Posterior vena cava (tissue), 2 donors: ENCODE measurements at places on chromosomes 2 and 18. TPM values are rescaled to one million over a fixed set of nuclear protein-coding genes. Genes with fewer than 3 reads are reported as not detected.
A peak's percentile ranks its signal among the peaks of the same experiment; 100 is the strongest.

DNA sequence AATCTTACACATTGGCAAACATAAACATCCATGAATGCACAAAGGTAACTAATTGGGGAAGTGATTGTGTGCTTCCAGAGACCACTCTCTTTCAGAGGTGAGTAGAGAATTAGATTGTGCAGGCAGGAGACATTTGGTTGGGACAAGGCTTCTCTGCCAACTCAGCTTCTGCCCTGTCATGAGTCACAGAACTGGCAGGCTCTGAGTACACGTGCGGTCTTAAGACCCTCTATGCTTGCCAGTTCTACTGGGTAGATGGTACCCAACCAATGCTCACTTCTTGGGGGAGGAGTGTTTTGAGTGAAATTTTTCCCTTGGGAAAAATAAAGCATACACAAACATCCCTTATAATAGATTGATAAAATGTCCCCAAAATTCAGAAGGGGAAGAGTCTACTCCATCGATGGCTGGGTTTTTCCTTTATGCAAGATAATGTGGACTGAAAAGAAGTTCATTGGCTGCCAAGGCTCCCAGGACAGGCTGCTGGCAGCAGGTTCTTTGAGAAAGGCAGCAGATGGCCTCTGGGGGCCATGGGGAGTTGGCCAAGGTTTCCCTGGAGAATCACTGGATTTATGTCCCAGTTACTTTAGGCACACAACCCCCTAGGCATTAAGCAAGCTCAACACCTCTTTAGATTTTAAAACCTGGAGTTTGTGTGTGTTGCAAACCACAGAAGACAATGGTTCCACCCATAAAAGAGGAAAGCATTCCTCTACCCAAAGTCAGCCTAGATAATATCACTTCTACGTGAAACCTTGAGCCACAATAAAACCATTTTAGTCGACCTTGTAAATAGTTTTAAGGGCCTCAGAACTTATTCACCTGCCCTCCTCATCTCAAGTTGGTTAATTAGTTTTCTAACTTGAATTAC, 417.0 kb downstream of the TXNL1 start:
- no peak for DNase-seq

RIT2 gene
- total RNA-seq = not detected

GRCh38 chr2:25692143-25692542, 18.8 kb upstream of the DTNB start:
- no peak for DNase-seq

GRCh38 chr2:33230842-33231241, 245.6 kb upstream of the RASGRP3 start:
- no peak for DNase-seq

GRCh38 chr2:84904151-84904550, 1.3 kb upstream of the TMSB10 start:
- no peak for DNase-seq

GRCh38 chr2:172397148-172397834, 30.1 kb upstream of the ITGA6 start:
- DNase-seq = no peak

UGT1A9 gene
- total RNA-seq = not detected

DNA sequence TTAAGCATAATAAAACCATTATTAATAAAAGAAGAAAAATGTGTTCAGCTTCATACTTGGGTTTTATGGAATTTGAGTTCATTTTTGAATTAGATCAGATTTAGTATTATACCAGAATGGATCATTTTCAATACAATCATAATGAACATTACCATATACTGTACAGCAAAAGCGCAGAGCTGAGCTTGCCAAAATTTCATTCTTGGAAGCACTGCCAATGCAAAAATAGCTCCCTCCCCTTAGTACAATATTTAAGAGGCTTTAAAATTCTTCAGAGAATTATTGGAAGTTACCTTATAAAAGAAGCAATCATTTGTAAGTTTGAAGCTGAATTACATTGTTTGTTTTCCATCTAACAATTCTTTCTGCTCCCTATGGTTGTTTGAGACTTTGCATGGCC, 938.1 kb upstream of the SLC39A10 start:
- no peak for DNase-seq

DNA sequence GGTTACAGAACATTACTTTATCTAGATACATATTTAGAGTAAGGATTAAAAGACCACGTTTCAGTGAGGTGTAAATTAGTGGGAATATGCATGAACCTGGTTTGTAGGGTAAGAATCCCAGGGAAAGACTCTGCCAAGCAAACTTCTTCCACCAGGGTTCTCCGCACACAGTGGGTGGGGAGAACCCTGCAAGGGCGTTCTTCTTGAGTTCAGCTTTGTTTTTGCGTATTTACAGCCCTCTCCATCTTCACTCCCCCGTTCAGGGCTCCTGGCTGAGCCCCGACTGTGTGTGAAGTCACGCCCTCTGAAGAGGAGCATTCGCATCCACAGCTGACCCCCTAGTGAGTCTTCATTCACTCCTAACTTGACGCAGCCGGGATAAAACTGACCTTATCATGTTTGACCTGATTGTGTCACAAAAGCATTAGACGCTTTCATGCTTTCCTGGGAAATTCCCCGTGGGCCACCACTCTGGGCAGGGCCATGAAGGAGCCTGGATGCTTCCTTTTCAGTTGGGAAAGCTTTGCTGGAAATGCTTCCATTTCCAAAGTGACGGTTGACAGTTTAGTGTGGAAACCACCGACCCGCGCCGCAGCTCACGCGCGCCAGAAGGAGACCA, 1.0 kb downstream of the ALKAL2 start:
- DNase-seq = no peak

GRCh38 chr2:61469424-61470121, 1.3 kb downstream of the USP34 start:
- no peak for DNase-seq

GRCh38 chr2:197028633-197029032, 102.1 kb upstream of the PGAP1 start:
- DNase-seq = no peak

DSEL gene
- total RNA-seq = 16.4 TPM

DNA sequence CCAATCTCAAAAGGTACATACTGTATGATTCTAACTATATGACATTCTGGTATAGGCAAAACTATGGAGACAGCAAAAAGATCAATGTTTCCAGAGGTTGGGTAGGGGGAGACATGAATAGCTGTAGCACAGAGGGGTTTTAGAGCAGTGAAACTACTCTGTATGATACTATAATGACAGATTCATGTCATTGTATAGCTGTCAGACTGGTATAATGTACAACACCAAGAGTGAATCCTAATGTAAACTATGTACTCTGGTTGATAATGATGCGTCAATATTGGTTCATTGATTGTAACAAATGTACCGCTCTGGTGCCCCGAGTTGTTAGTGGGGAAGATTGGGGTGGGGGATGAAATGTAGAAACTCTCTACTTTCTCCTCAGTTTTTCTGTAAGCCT, 172.4 kb upstream of the SPOPL start:
- no peak for DNase-seq

GKN2 gene
- not detected for total RNA-seq

KIAA2012 gene
- total RNA-seq = not detected

GRCh38 chr2:127508631-127509034, 17.7 kb downstream of the IWS1 start:
- DNase-seq = peak; percentile 90

- DNase-seq = no peak
Measured at GRCh38 chr2:25749676-25750075, 76.3 kb upstream of the DTNB start.

DNA sequence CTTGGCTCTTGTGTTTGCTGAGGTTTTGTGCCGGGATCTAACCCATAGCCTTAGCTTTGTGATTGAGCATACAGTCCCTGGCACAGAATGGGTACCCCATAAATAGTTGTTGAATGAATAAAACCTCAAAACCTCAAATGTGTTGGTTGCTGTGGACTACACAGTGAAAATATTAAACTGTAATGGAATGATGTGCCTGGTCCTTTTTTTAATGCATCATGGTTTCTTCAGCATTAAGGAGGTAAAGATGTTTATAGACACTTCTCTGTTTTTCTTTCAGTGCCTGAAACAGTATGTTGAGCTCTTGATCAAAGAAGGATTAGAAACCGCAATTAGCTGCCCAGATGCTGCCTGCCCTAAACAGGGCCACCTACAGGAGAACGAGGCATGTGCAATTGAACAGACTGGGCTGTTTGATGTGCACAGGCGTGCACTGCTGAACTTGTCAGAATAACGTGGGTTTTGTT, 97.0 kb downstream of the RNF144A start:
- DNase-seq = no peak

- DNase-seq = no peak
Measured at GRCh38 chr2:17849275-17849674, 29.2 kb upstream of the KCNS3 start.

CNDP1 gene
- 0.19 TPM for total RNA-seq

VAMP5 gene
- 79.9 TPM for total RNA-seq

- DNase-seq = no peak
Measured at GRCh38 chr2:104318001-104318665, 535.8 kb upstream of the POU3F3 start.

DNA sequence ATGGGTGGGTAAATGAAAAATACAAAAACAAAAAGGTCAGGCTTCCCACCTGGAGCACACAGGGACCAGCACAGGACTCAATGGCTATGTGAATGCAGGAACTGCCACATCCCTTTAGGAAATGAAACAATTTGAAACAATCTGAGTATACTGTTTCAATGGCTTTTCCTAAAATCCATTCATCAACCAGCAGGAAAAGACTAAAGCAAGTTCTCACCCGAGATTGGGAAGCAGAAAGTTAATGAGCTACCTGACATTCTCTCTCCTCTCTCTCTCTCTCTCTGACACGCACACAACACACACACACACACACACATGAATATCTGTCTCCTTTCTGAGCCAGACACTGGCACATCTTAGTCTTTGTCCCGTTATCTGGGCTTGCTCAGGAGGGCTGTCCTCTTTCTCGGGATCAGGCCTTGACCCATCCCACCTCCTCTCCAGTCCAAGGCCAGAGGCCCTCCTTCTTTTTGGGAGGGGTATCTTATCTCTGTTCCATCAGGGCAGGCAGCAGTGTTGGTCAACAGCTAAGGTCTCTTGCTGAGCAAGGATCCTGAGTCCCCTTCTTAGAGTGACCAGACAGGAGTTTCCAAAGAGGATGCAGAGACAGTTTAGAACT, 11.6 kb upstream of the LRRFIP1 start:
- no peak for DNase-seq

NEURL3 gene
- total RNA-seq = not detected

TNS1 gene
- total RNA-seq = 1,255 TPM

GRCh38 chr18:50674307-50674980, 114.6 kb downstream of the MAPK4 start:
- DNase-seq = no peak

ASTL gene
- not detected for total RNA-seq

HMSD gene
- total RNA-seq = not detected

DNA sequence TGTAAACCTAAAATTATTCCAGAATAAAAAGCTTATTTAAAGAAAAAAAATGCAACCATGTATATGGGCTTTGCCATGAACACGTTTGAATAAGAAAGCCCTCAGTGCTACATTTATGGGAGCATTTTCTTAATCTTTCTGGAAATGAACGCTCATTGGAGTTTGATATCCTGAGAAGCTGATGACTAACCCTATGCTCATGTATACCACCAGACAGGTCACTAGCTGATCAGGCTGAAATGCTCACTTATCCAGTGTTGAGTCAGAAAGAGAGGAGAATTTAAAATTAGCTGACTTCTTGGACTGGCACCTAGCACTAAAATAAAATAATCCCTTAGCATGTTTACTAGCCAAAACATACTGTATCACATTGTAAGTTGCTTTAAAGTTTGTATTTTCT, 254.9 kb upstream of the SIX3 start:
- no peak for DNase-seq

CABYR gene
- total RNA-seq = 7.6 TPM

GRCh38 chr2:174762464-174762863, 1.8 kb downstream of the CHRNA1 start:
- no peak for DNase-seq

SIX3 gene
- not detected for total RNA-seq

DNA sequence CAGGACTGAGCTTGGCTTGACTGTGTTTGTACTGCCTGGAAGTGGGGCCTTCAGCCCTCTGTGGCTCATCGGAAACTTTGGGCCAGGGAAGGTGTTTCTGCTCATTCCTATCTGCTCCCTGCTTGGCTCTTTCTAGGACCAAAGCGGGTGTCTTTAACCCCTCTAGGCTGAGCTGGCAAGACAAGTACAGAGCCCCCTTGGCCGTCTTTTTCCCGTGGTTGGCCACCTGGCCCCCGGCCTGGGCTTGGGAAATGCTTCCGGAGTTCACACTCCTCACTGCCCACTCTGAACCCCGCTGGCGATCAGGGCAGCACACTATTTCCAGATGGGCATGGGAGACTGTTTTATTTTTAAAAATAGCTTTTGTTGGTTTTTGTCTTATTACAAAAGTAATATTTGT, 243.0 kb downstream of the DYSF start:
- peak; percentile 72 for DNase-seq

GRCh38 chr18:68874361-68874760, 76.5 kb downstream of the CCDC102B start:
- no peak for DNase-seq

GRCh38 chr2:186307871-186308270, 178.2 kb upstream of the ZC3H15 start:
- no peak for DNase-seq

DNA sequence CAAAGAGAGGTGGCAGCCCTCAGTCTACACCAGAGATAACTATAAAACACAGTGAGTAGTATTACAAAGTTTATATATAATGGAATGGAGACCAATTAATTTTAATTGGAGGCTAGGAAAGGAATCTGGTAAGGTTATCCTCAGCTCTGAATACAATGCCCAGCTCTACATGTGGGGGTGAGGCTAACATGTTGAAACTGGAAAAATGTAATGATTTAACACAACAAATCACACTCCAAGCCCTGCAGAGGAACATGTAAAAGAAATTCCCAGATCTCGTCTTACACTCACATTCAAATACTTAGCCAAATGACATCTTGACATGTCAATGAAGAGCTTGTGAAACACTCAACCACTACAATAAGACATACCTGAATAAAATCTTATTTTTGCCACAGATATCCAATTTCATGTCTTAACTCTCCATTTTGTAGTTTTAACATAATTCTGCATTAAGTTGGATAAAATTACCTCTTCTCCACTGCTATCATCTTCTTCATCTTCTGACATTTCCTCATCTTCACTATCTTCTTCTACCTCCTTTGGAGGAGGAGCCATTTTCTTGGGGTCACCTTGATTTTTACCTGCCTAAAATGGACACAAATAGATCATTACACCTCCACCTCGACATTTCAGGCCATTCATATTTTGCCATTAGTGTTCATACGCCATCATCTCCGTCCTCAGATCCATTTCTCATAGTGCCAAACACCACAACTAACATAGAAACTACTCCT, 1.4 kb downstream of the NCL start:
- no peak for DNase-seq

DNA sequence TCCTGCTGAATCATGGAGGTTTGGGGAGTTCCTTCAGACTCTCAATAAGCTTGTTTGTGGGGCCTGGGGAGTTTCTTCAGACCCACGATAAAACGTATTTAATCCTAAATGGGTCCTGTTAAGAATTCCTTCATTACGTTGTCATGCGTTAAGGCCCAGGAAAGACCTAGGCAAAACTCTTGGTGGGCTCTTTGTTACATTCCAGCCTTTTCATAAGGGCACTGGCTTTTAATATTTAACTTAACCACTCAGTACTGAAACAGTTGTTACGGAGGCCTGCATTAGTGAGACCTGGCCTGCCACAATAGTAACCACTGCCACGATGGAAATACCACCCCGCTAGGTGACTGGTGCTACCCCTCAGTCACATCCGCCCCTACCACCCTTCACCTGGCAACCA, 17.5 kb upstream of the BIN1 start:
- DNase-seq = no peak

- DNase-seq = no peak
Measured at GRCh38 chr2:169372561-169372960, 10.2 kb upstream of the LRP2 start.
